ENCODE measurements at places on chromosomes 6 and 20. TPM values are rescaled to one million over a fixed set of nuclear protein-coding genes. Genes with fewer than 3 reads are reported as not detected.

Gene STMND1
- not detected for total RNA-seq

Gene RAET1G
- 1.6 TPM for total RNA-seq

Gene LIME1
- total RNA-seq: 5.8 TPM

Gene ZBP1
- total RNA-seq: not detected

Gene APCDD1L
- 0.27 TPM for total RNA-seq

Gene PCSK2
- total RNA-seq: not detected

Gene ID4
- total RNA-seq: 0.55 TPM

Gene OR2J3
- total RNA-seq: not detected

Gene CDYL
- 28.4 TPM for total RNA-seq

- DNase-seq: peak; percentile 44
These were observed 36.8 kb downstream of the TSPYL4 start for GRCh38 chr6:116217069-116217468.

GRCh38 chr20:46955601-46956556, 61.2 kb downstream of the EYA2 start:
- no peak for DNase-seq

GRCh38 chr20:48736231-48736630, 91.6 kb downstream of the PREX1 start:
- no peak for DNase-seq

- no peak for DNase-seq
These were observed 241.8 kb upstream of the SULF2 start for GRCh38 chr20:48026981-48027592.

Data from HT1080 (cell line).